ENCODE measurements at places on chromosomes 5 and 9.

DNA sequence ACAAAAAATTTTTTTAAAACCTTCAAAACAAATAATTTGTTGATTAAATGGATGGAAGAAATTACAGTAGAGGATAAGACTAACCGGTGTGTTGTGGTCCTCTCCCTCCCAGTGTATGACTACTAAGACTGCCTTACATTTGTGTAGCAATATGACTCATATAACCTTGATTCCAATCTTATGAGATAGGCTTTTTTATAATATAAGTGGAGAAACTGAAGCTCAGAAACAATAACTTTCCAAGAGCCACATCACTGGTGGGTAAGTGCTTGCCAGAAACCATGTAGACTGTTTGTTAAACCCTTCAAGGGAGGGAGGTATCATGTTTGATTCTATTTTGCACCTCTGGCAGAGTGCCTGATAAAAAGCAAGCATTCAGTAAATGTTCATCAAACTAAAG lies 47.5 kb downstream of the NLN start:
- DNase-seq: no peak

- no peak for DNase-seq
Observed at GRCh38 chr9:90697808-90698207, 55.2 kb upstream of the DIRAS2 start.

GRCh38 chr5:118405650-118406061 lies 582.7 kb downstream of the DTWD2 start:
- DNase-seq: peak; percentile 39

DNA sequence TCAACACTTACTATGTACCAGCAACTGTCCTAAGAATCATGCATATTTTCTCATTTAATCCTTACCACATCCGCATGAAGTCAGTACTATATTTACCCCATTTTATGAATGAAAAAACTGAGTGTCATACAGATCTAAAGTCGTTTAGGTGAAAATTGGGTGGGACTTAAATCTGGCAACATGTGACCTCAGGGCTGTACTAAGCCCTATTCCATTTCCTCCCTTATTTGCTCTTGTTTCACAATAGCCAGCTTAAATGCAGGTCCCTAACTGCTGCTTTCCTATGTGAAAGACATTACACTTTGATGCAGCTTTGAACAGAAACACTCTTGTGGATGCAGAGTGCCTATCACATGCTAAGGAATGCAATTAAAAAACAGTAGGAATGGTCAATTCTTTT lies 2.5 kb upstream of the RAB14 start:
- DNase-seq: no peak

DNA sequence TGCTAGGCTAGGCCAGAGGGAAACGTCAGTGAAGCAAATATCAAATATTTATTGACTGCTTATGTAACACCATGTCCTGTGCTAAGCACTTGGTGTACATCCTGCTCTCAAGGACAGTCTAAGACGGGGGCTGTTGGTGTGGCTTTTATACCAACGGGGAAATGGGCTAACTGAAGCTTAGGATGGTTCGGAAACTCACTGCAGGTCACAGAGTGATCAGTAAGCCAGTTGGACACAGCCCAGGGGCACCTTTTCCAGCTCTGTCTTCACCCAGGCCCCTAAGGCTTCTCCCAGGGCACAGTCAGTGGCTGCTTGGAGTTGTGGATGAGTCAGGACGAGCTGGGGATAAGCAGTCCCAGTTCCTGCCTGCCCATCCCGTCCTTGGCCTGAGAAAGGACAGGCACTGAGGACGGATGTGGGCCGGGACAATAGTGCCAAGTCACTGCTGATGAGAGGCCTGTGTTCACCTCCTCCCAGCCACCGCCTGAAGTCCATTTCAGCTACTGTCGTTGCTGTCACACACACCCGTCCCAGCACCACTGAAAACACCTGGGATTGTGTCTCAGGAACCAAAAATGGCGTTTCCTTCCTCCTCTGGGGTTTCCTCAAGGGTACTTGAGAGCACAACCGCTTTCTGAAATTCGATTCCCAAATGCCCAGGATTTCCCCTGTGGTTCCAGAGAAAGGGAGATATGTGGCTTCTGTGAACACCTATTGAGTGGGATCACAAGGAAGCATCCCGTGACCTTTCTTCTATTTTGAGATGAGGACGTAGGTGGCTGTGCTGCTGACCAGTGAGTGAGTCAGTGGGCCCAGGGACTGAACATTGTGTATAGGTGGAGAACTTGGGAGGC lies 17.5 kb upstream of the SPRY4 start:
- no peak for DNase-seq
